HFFc6 (cell line): ENCODE measurements at places on chromosomes 11 and 22.

DNA sequence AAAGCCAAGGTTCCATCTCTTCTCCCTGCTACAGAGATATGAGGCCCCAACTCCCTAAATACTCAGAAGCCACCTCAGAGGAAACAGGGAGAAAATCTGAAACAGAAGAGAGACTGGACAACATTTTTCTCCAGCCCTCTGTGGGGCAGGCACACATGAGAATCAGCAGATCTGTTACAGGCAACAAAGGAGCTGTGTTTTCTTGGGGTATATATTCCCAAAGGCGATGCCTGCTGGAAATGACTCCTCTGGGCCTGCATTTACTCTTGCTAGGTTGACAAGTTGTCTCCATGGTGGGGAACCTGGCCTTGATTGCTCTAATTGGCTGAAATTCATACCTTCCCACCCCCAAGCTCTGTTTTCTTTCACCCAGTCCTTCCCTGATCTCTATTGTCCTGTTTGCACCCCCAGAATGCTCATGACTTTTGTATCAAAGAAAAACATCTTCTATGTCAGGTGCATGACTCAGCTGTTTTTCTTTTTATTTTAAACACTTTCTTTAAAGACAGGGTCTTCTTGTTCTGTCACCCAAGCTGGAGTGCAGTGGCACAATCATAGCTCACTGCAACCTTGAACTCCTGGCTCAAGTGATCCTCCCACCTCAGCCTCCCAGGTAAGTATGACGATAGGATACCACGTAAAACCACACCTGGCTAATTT, 23.5 kb upstream of the P2RY6 start:
- peaks cover 32% of the 10 kb centered on the region for H3K4me1 ChIP-seq
- H3K36me3 ChIP-seq: no peaks in the 10 kb centered on the region
- DNase-seq: no peak
- H3K27me3 ChIP-seq: peaks cover 4% of the 10 kb centered on the region
- no peak overlapping the region for H3K4me3 ChIP-seq

DNA sequence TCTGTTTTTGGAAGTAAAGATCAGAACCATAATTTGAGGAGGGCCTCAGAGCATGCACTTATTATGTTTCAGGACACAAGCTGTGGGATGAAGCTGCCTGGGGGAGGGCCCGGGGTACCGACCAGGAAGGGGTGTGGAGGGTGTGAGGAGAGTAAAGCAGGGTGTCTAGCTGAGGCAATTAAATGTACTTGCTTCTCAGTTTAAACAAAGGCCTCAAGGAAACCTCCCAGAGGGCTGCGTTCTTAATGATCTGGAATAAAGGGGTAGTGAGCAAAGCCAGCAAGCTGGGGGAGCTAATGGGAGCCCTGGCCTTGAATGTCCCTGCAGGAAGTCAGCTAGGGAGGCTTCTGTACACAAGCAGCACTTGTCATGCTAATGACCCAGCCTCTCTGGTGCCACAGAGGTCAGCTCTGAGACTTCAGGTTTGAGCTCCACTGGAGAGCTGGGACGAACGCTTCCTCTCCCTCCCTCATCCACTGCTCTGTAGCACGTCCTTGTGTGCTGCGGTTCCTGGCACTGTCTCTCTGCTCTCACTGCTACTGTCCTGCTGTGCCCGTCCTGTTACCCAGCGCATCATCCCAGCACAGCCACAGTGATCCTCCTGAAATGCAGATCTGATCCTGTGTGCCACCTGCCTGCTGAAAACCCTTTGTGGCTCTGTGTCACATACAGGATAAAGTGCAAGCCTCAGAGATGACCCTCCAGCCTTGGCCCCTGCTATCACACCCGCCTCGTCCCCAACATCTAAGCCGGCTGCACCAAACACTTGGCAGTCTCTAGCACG, 159.7 kb downstream of the DBX1 start:
- peaks cover 4% of the 10 kb centered on the region for H3K27me3 ChIP-seq
- H3K36me3 ChIP-seq: peaks cover 18% of the 10 kb centered on the region; the same call in 1 of the 2 replicates
- no peak overlapping the region for H3K4me3 ChIP-seq
- no peak for DNase-seq

- no peaks in the 10 kb centered on the region for H3K4me1 ChIP-seq
- no peak for DNase-seq
- 0 out of 2 replicates have a peak, but pooled peaks cover 5% of the 10 kb centered on the region for H3K36me3 ChIP-seq
- no peak overlapping the region for H3K4me3 ChIP-seq
- peaks cover 3% of the 10 kb centered on the region; the same call in 1 of the 2 replicates for H3K27me3 ChIP-seq
Measured at GRCh38 chr22:49664371-49664881, 163.2 kb downstream of the BRD1 start.

GRCh38 chr11:94134651-94135512, 6.2 kb downstream of the PANX1 start:
- peak overlapping the region; percentile 82 for H3K4me3 ChIP-seq
- H3K36me3 ChIP-seq: peaks cover 8% of the 10 kb centered on the region
- H3K4me1 ChIP-seq: peaks cover 4% of the 10 kb centered on the region; the same call in 1 of the 2 replicates
- peak; percentile 90 for DNase-seq
- H3K27me3 ChIP-seq: no peaks in the 10 kb centered on the region
- H3K27ac ChIP-seq: peak overlapping the region; percentile 94

DNA sequence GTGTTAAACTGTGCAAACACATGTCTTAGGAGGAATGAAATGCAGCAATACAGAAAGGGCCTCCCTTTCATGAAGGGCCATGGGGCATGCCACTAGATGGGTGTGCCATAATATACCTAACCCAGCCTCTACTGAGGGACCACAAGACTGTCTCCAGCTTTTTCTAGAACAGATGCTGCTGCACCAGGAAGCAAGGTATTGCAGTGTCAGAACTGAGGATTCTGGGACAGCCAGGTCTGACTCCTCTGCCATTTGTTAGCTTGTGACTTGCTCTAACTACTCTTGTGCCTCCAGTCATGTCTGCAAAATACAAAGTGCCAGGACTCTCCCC, 53.2 kb downstream of the HIRA start:
- no peak overlapping the region for H3K27ac ChIP-seq
- no peak for DNase-seq
- H3K36me3 ChIP-seq: peaks cover 41% of the 10 kb centered on the region
- H3K4me3 ChIP-seq: no peak overlapping the region
- no peaks in the 10 kb centered on the region for H3K4me1 ChIP-seq

DNA sequence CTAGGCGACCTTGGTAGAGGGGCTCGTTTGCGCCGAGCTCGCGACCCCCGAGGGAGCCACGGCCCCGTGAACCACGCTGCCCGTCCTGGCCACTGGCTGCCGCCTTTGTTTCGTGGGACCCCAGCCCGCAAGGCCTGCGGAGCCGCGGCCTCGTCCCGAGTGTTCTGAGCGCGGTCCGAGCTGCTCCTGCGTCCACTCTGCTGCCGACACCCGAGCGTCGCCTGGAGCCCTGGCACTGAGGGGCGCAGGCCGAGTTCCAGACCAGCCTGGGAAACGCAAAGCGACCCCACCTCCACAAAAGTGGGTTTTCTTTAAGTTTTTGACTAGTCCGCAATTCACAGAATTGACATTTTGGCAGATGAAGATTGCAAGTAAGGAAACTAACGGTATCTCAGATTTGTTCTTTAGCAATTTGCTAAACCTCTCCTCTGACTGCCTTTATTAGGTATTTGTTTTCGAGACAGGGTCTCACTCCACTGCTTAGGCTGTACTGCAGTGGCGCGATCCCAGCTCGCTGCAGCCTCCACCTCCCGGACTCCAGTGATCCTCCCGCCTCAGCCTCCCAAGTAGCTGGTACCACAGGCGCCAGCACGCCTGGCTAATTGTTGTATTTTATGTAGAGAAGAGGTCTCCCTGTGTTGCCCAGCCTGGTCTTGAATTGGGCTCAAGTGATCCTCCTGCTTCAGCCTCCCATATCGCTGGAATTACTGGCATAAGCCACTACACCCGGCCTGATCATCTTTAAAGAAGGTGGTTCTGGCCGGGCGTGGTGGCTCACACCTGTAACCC, 879 bp upstream of the RNH1 start:
- H3K27me3 ChIP-seq: peaks cover 9% of the 10 kb centered on the region
- DNase-seq: no peak
- peak overlapping the region; percentile 96 for H3K4me3 ChIP-seq
- peaks cover 30% of the 10 kb centered on the region for H3K4me1 ChIP-seq
- H3K27ac ChIP-seq: peak overlapping the region; percentile 100

DNA sequence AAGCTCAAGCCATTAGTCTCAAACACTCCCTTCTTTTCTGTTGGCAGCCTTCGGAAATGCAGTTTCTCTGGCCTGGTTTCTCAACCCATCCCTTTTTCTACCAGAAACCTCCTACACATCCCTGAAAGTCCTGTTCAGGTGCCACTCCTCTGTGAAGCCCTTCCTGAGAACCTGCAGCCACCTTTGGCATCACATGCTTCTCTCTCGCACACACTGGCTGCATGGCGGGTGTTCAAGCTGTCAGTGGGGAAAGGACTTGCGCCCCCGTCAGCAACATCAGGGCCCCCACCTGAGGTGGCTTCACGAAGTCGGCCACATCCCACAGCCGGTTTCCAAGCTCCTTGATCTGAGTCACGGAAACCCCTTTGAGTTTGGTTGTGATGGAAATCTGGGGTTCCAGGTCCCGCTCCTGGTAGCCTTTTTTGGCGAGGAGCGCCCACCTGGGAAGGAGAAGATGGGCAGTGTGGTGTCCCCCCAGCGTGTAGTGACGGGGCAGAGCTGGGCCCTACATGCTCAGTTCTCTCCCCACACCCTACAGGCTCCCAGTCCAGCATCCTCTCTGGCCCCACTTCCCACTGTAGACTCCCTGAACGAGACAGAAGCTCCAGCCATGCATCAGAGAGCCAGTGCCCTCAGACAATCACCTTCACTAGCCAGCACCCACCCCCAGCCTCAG, 1.7 kb upstream of the LRRC74B start:
- no peak for DNase-seq
- H3K27me3 ChIP-seq: peaks cover 5% of the 10 kb centered on the region; the same call in 1 of the 2 replicates
- H3K4me1 ChIP-seq: peaks cover 58% of the 10 kb centered on the region
- no peaks in the 10 kb centered on the region for H3K36me3 ChIP-seq

DNA sequence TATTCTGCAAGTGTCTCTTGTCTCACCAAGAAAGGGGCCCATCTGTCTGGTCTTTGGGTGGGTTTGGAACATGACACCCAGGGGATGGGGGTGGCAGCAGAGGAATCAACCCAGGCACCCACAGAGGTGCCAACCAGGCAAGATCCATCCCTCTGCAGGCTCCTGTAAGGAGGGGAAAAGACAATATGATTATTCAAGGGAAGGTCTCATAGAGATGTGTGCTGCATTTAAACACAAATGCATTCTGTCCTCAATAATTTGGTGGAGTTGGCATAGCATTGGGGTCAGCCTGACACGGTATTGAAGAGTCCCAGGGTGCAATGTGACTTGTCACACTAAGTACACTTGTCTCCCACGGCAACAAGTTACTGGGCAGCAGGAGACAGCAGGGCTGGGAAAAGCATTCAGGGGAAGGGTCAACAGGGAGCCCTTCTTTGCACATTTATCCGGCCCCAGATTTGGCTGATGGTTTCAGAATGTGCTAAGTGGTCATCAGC, 33.1 kb upstream of the SPON1 start:
- H3K4me3 ChIP-seq: peak overlapping the region; percentile 20; the same call in 1 of the 2 replicates
- H3K36me3 ChIP-seq: no peaks in the 10 kb centered on the region
- no peak for DNase-seq
- peaks cover 12% of the 10 kb centered on the region for H3K4me1 ChIP-seq
- no peak overlapping the region for H3K27ac ChIP-seq
- H3K27me3 ChIP-seq: peaks cover 7% of the 10 kb centered on the region

DNA sequence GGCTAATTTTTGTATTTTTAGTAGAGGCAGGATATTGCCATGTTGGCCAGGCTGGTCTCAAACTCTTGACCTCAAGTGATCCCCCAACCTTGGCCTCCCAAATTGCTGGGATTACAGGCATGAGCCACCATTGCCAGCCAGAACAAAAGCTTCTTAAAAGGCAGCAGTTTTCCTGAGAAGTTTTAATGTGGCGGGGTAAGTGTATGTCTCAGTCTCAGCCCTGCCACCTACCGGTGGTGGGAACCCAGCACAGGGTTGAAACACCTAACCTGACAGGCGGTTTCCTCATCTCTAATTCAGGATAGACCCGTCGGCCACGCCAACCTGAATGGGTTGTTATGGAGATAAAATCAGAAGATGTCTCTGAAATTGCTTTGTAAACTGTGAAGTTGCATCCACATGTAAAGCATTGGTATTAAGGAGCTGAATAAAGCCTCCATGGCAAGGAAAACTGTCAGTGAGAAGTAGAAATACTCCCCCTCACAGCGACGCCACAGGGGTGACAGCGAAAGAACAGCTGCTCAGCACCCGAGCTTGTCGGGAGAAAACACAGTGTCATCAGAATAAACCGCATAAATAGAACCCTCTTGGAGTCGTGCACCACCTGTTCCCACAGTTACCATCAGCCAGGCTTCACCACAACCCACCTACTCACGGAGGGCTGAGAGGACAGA, 165.9 kb upstream of the NCAM1 start:
- peak; percentile 1 for DNase-seq
- H3K4me3 ChIP-seq: no peak overlapping the region
- H3K36me3 ChIP-seq: peaks cover 4% of the 10 kb centered on the region; the same call in 1 of the 2 replicates
- peaks cover 2% of the 10 kb centered on the region for H3K27me3 ChIP-seq
- H3K4me1 ChIP-seq: no peaks in the 10 kb centered on the region

- DNase-seq: no peak
- H3K36me3 ChIP-seq: no peaks in the 10 kb centered on the region
- H3K4me1 ChIP-seq: peaks cover 5% of the 10 kb centered on the region
- peaks cover 25% of the 10 kb centered on the region for H3K27me3 ChIP-seq
- H3K4me3 ChIP-seq: no peak overlapping the region
Measured at GRCh38 chr11:60863550-60864521, 3.5 kb upstream of the ZP1 start.

GRCh38 chr11:85826116-85826855, 15.3 kb upstream of the SYTL2 start:
- peaks cover 75% of the 10 kb centered on the region for H3K4me1 ChIP-seq
- peak overlapping the region; percentile 59 for H3K4me3 ChIP-seq
- H3K27me3 ChIP-seq: peaks cover 3% of the 10 kb centered on the region
- peak; percentile 25 for DNase-seq
- 0 out of 2 replicates have a peak, but pooled peaks cover 11% of the 10 kb centered on the region for H3K36me3 ChIP-seq

DNA sequence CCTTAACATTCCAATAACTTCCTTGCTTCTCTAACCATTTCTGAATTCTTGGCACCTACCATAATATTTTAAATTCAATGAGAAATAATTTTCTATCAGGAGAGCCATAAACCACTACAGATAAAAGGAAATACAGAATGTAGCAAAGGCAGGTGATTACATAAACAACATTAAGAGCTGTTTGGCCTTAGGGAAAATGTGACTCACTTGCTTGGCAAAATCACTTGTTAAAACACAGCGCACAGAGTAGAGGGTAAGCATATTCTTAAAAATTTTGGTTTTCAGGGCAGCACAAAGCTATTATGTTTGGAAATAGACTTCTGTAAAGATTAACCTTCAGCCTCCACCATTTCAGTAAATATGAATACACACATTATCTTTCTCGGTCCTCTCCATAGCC, 26.4 kb downstream of the IZUMO1R start:
- no peak overlapping the region for H3K4me3 ChIP-seq
- no peaks in the 10 kb centered on the region for H3K36me3 ChIP-seq

DNA sequence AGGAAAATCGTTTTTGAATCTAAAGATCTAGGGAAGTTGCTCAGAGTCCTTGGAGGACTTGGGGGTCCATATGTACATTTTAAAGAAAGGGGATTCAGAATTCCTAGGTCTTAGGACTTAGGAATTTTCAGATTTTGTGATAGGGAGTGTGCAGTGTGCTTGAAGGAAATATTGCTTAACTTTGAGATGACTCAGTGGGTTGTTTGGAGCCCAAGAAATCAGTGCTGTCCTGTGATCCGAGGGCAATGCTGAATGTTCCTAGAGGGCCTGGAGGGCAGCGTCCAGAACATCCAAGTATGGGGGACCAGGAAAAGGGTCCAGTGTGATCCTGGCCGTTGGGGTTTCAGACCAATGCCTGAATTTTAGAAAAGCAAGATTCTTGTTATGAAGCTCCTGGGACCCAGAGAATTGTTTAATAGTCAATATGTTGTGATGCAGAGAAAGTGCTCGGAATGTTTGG, 3.1 kb upstream of the IGF2 start:
- H3K4me1 ChIP-seq: peaks cover 15% of the 10 kb centered on the region
- H3K27ac ChIP-seq: no peak overlapping the region
- H3K27me3 ChIP-seq: peaks cover 53% of the 10 kb centered on the region
- no peaks in the 10 kb centered on the region for H3K36me3 ChIP-seq
